ENCODE measurements at places on chromosomes 4 and X.
A peak's percentile ranks its signal among the peaks of the same experiment; 100 is the strongest.

DNA sequence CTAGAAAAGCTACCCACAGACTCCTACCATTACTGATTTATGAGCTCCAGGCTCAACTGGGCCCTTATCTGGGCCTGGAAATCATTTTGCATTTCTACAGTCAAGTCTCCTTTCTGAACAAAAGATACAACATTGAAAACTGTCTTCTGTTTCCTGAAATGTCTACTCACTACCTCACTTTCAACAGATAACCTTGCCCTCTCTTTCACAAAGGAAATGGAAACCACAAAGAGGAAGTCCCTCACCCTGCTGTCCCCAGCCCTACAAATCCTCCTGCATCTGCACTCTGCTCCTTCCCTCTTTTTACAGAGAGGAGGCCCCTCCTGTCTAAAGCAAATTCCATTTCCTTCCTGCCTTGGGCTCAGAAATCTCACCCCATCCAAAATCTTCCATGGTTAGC lies 24.8 kb upstream of the CYBB start:
- no peak for DNase-seq

GRCh38 chr4:164343472-164343976 lies 410.4 kb upstream of the SMIM31 start:
- DNase-seq: no peak

DNA sequence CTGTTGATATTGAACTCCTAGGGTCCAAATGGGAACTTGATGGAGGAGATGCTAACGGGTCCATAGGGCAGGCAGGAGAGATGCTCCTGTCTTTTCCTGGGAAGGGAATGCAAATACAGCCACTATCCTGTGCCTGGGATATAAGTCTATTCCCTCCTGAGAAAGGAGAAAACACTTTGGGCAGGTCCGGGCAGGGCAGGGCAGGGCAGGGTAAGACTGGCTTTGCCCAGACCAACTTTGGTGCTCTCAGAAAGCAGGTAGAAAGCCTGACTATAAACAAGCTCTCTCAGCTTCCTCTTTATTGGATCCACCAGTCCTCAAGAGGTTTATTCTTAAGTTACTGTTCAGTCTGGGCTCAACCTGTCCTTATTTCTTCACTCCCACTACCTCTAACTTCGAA lies 232.3 kb downstream of the PTTG2 start:
- no peak for DNase-seq

DNA sequence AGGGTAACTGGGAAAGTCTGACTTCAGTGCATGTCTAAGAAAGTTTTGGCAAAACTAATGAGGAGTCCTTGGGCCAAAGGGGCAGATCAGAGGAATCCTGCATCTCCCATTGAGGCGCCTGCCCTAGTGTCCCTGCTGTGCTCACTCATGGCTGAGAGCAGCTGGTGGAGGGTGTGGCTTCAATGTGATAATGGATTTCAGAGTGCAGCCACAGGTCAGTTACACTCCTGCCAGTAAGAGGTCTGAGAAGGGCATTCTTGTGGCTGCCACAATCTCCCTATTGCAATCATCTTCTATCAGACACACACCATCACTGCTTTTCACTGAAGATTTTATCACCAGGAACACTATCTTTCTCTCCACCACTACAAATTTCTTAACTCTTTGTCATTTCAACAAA lies 457.1 kb downstream of the MID1IP1 start:
- no peak for DNase-seq

GRCh38 chr4:80024335-80024734 lies 48.7 kb downstream of the ANTXR2 start:
- DNase-seq: no peak

GRCh38 chr4:41933997-41934503 lies 1.2 kb upstream of the TMEM33 start:
- peak; percentile 24 for DNase-seq

GRCh38 chr4:93396272-93396671 lies 432.3 kb upstream of the ATOH1 start:
- no peak for DNase-seq

DNA sequence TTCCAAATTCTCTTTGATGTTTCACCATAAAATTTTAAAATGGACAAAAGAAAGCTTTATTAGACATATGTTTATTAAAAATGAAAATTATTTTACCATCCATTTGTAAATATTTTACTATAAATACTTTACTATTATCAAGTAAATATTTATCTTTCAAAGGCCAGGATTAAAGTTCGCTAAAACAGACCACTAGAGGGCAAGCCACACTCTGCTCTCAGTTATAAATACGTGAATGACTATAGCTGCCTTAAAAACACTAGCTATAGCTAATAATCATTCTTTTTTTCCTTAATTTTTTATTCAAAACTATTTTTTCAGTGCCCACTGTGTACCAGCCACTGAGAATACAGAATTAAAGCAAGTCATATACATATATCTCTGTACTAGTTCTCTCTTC lies 38.6 kb downstream of the UNC5C start:
- DNase-seq: no peak

DNA sequence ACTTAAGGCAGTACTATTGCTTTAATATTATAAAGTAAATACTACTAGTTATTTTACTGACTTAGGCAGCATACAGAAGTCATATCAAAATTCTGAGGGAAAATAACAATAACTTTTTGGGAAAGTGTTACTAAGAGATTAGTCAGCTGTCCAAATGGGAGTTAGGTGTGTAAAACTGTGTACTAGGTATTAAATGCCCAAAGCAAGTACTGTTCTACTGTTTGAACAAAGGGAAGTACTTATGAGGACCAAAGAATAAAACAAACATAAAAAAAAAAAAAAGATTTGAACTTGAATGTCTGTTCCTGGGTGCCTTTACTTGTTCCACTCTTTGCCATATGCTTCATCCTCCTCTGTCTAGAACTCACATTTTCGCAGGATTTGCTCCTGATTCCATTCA lies 174.4 kb downstream of the MSL3 start:
- DNase-seq: no peak

DNA sequence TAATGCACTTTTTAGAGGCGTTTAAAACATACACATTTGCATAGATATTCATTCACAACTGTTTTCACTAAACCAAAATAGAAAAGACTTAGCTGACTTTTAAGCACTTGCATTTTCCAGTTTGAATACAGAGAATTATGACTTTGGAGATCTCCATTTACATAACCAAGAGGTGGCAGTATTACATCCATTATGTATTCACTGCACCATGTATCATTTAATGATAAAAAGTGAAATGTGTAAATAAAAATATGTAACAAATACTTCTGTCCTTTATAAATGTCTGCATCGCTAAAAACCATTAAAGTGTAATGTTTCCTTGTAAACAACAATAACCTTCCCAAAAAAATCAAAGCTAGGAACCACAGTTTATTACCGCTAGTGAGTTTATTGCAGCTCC lies 413.2 kb downstream of the FGF13 start:
- DNase-seq: no peak
